Pancreas (tissue), 10 donors: ENCODE measurements at places on chromosomes 5 and 9.
A peak's percentile ranks its signal among the peaks of the same experiment; 100 is the strongest.

DNA sequence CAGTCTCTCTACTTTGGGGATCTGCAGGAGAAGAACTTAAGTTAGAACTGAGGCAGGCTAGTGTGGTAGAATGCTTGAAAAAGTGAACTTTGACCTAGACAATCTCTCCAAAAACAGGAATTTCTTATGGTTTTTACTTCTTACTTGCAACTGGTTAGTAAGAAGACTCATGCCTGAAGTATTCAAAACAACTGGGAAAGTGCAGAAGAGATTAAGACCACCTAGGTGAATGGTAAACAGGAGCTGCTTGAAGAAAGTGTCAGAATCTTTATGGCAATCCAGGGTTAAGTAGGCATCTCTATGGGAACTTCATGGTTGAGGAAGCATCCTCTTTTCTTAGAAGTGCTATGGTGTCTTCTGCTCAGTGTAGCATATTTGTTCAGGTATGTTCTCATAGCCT is 428.6 kb upstream of the TLE4 start:
- H3K4me3 ChIP-seq, result no peak overlapping the region
- H3K27ac ChIP-seq, result no peak overlapping the region
- H3K36me3 ChIP-seq, result no peaks in the 10 kb centered on the region

GRCh38 chr5:89246864-89247263 is 363.9 kb upstream of the MEF2C start:
- no peak overlapping the region for H3K4me3 ChIP-seq
- H3K27me3 ChIP-seq, result no peaks in the 10 kb centered on the region
- DNase-seq, result no peak
- no peaks in the 10 kb centered on the region for H3K4me1 ChIP-seq

- no peak overlapping the region for H3K4me3 ChIP-seq
- no peaks in the 10 kb centered on the region for H3K4me1 ChIP-seq
- no peaks in the 10 kb centered on the region for H3K27me3 ChIP-seq
- DNase-seq, result no peak
- no peak overlapping the region for H3K27ac ChIP-seq
- H3K36me3 ChIP-seq, result no peaks in the 10 kb centered on the region
Measured at GRCh38 chr9:116059466-116059865, 94.1 kb upstream of the PAPPA start.

- H3K27ac ChIP-seq, result peak overlapping the region; percentile 59
- H3K4me1 ChIP-seq, result peaks cover 62% of the 10 kb centered on the region
- no peaks in the 10 kb centered on the region for H3K36me3 ChIP-seq
- H3K27me3 ChIP-seq, result no peaks in the 10 kb centered on the region
- no peak for DNase-seq
- H3K4me3 ChIP-seq, result peak overlapping the region; percentile 9
Measured at GRCh38 chr9:95018099-95018936, 291.8 kb downstream of the AOPEP start.

DNA sequence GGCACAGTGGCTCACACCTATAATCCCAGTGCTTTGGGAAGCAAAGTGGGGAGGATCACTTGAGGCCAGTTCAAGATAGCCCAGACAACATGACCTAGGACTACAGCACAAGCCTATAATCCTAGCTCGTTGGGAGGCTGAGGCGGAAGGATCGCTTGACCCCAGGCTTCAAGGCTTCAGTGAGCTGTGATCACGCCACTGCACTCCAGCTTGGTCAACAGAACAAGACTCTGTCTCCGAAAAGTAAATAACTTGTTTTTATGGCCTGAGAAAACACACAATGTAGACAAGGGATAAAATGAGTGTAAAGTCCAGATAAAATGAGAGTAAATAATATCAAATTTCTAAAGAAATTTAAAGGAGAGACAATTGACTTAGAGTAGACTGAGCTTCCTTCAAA is 26.3 kb downstream of the SHLD3 start:
- no peak overlapping the region for H3K27ac ChIP-seq
- DNase-seq, result no peak
- no peaks in the 10 kb centered on the region for H3K4me1 ChIP-seq
